Activated CD4-positive, alpha-beta T cell treated with anti-CD3 and anti-CD28 coated beads, Interleukin-2, amount 50 U/mL, for 4 hours (primary cell): ENCODE measurements at places on chromosomes 11 and 22.
A peak's percentile ranks its signal among the peaks of the same experiment; 100 is the strongest.

GRCh38 chr11:106619320-106619990, 398.8 kb downstream of the GUCY1A2 start:
- DNase-seq = no peak

DNA sequence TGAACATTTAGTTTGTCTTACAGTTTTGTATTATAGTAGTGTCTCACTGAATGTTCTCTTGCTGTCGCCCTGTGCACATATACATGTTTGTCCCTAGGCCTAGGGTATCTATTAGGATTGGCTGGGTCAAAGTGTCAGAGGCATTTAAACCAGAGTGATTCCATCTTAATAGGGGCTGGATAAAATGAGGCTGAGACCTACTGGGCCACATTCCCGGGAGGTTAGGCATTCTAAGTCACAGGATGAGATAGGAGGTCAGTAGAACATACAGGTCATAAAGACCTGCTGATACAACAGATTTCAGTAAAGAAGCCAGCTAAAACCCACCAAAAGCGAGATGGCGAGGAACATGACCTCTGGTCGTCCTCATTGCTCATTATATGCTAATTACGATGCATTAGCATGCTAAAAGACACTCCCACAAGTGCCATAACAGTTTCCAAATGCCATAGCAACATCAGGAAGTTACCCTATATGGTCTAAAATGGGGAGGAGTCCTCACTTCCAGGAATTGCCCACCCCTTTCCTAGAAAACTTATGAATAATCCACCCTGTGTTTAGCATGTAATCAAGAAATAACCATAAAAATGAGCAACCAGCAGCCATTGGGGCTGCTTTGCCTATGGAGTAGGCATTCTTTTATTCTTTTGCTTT, 82.6 kb downstream of the LDLRAD3 start:
- DNase-seq = no peak

DNA sequence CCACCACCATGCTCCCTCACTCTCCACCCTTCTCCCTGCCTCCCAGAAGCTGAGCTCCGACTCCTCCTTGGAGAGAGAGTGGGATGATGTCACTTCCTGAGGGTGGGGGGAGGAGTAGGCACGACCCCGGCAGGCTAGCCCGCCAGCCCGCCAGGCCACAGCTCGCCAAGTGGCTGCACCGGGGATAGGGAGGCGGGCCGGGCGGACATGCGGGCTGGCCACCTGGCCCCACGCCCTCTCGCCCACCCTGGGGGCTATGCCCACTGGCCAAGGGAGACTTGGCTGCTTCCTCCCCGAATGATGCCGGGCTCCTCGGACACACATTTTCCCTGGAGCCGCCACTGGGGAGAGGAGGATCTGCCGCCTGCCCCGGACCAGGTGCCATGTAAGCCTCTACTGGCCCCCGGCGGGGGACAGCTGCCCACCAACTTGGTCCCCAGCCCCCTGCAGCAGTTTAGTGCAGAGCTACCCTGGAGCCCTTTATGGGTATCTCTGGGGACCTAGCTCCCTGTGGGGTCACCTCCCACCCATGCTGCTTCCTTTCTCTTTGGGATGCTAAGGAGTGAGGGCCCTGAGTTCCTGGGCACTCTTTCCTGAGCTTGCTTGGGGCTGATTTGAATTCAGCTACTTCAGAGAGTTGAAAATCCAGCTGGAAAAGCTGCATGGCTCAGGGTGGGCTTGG, 33.7 kb upstream of the MYRF start:
- no peak for DNase-seq

GRCh38 chr11:102071497-102072472, 24.5 kb downstream of the CFAP300 start:
- DNase-seq = no peak

DNA sequence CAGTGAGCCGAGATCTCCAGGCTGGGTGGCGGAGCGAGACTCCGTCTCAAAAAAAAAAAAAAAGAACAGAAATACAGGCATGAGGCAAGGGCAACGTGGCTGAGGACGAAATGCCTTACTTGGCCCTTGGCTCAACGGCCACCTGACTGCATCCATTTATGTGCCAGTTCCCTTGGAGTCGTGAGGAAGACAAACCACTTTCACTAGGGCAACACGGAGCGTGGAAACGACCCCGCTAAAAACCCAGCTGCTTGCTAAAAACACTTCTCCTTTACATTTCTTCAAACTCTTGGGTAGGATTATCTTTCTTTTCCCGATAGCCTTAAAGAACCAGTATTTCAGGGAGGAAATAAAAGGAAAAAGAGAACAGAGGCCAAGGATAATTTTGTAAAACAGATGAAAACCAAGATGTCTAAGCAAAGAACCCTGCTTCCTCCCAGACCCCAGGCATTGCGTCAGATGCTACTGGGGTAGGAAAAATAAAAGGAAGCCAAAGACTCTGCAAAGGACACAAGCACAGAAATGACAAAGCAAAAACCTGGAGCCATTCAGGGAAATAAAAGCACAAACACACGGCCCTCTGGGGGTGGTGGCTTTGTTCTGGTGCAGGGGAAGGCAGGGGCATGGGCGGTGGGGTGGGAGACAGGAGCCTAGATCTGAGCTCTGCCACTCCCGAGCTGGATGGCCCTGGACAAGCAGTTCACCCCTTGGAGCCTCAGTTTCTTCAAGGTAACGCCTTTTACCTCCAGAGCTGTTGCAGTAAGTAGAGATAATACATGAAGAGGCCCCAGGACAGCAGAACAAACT, 37.0 kb downstream of the PC start:
- DNase-seq = no peak

DNA sequence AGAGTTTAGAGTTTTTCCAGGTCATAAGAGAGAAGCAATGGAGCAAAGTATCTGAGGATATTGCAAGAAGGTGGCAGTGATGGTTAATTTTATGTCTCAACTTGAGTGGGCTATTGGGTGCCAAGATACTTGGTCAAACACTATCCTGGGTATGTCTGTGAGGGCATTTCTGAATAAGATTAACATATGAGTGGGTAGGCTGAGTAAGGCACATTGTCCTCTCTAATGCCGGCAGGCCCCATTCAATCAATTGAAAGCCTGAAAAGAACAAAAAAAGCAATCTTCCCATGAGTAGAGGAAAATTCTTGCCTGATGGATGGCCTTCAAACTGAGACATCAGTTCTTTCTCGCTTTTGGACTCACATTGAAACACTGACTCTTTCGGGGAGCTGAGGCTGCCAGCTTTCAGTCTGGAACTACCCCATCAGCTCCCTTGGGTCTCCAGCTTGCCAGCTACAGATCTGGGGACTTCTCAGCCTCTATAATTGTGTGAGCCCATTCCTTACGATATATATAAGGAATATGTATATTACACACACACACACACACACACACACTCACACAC, 228.8 kb downstream of the BUD13 start:
- DNase-seq = no peak

- no peak for DNase-seq
These were observed 590.2 kb upstream of the LRRC4C start for GRCh38 chr11:42049650-42050049.

DNA sequence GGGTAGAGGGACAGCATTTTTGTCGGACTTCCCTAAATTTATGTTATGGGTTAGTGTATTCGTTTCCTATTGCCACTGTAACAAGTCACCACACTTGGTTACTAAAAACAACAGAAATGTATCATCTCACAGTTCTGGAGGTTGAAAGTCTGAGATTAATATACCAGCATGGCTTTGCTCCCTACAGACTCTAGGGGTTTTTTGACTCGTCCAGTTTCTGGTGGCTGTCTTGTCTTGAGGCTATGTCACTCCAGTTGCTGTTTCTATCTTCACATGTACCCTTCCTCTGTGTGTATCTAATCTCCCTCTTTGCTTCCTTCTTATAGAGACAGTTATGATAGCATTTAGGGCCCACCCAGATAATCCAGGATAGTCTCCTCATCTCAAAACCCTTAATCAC, 9.1 kb upstream of the CCDC179 start:
- DNase-seq = no peak

- peak; percentile 89 for DNase-seq
These were observed at the start of gene HDHD5 for GRCh38 chr22:17158568-17159503. TSS of gene HDHD5 (minus strand) at chr22:17159277. CDS start at chr22:17159251, 26 bp downstream.

- no peak for DNase-seq
These were observed 30.8 kb upstream of the GLYAT start for GRCh38 chr11:58762284-58763119.

DNA sequence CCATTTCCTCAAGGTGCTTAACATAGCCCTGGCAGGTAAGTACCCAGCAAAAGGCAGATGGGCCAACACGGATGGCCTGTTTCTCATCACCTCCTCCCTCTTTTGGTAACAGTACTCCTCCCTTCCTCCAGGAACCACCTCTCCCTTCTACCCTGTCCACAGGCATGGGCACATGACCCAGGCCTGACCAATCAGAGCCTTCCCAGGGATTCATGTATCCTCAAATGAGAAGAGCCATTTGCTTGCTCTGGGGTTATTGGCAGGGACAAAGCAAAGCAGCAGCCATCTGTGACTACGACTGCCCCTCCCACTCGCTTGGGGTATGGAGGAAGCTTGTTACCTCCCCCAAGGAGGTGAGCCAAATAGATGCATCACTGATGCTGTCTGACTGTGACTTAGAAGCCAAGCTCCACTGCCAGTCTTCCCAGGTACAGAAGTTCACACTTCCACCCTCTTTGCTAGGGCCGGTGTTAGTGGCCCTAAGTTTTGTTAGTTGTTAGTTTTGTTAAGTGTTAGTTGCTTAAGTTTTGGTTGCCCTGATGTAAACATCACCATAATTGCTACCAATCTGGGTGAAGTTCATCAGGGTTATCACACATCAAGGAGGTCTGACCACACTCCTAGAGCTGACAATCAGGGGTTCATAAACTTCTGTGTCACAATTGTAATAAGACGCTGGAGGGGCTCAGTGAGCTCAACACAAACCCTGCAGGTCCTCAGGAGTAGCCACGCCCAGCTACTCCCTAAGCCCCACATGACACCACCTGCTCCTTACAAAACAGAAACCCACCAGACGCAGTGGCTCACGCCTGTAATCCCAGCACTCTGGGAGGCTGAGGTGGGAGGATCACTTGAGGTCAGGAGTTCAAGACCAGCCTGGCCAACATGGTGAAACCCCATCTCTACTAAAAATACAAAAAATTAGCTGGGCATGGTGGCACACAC, 57.3 kb downstream of the ARFGAP3 start:
- no peak for DNase-seq

GRCh38 chr22:46547883-46548244, 10.4 kb upstream of the CELSR1 start:
- no peak for DNase-seq

DNA sequence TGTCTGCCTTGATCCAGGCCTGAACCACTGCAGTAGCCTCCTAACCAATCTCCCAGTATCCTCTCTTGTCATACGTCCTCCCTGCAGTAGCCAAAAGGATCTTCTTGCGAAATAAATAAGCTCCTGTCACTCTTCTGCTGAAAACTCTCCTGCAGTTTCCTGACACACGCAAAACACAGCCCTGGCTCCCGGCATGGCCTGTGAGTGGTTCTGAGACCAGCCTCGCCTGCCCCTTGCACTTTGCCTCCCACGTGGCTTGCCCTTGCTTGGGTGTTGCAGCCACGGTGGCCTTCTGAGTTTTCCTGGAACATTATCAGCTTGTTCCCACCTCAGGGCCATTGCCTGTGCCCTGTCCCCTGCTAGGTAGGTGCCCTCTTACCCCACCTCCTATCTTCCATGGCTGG, 7.2 kb downstream of the ZC3H7B start:
- DNase-seq = no peak

DNA sequence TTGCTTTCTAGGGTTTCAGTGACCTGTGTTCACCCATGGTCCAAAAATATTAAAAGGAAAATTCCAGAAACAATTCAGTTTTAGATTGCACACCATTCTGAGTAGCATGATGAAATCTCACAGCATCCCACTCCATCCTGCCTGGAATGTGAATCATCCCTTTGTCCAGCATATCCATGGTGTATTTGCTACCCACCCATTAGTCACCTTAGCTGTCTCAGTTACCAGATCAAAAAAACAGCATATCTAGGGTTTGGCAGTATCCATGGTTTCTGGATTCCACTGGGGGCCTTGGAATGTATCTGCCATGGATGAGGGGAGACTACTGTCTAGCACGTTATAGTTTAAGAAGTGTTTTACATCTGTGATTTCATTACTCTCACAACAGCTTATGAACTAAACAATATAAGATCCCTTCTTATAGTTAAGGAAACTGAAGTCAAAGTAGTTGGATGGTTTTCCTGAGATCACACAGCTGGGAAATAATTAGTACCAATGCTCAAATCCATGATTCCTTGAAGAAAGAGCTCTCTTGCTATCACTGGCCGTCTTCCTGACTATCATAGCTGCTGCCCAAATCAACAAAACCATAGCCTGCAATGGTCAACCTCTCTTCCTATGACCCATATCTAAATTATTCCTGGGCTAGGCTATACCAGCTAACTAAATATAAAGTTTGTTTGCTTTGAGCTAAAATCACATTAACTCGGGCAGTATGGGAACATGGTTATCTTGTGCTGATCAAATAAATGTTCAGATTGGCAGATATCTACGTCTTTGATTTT, 122.6 kb downstream of the MICAL2 start:
- DNase-seq = no peak

GRCh38 chr11:46298699-46299433, 21.4 kb downstream of the CREB3L1 start:
- DNase-seq = no peak

DNA sequence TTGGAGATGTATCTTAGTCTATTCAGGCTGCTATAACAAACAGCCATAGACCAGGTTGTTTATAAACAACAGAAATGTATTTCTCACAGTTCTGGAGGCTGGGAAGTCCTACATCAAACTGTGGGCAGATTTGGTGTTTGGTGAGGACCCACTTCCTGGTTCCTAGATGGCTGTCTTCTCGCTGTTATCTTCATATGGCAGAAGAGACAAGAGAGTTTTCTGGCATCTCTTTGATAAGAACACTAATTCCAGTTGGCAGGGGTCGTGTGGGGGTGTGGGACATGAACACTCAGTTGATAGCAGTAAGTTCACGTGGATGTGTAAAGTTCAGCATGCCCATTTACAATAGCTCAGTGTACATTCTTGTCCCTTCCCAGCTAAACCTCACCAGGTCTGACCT, 41.3 kb upstream of the HMGXB4 start:
- DNase-seq = no peak

- DNase-seq = no peak
These were observed 53.2 kb downstream of the SHISAL1 start for GRCh38 chr22:44259366-44260215.

- no peak for DNase-seq
These were observed 553 bp downstream of the NAALAD2 start for GRCh38 chr11:90135016-90135415.

GRCh38 chr22:21761086-21761485, 25.5 kb upstream of the YPEL1 start:
- no peak for DNase-seq

DNA sequence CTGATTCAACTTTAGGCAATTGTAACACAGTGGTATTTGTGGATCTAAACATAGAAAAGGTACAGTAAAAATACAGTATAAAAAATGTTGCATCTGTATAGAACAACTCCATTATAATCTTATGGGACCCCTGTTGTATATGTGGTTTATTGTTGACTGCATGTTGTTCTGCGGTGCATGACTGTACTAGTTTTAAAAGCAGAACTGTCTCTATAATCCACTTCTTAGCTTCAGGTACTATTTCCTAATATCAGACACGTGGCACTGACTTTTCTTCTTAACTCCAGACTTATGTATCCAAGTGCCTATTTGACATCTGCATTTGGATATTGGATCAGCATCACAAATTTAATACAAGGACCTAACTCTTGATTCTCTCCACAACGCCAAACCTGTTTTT, 41.1 kb downstream of the PACS1 start:
- DNase-seq = no peak

GRCh38 chr22:25651332-25652085, 87.0 kb downstream of the GRK3 start:
- no peak for DNase-seq
